Activated naive CD4-positive, alpha-beta T cell treated with anti-CD3 and anti-CD28 coated beads, Interleukin-2, amount 10 ng/mL, durations not matched to agents 5 hours and 36 hours (primary cell): ENCODE measurements at places on chromosomes 5 and 9. TPM values are rescaled to one million over a fixed set of nuclear protein-coding genes. Genes with fewer than 3 reads are reported as not detected.

WNT8A gene
- total RNA-seq = not detected

ADCY2 gene
- total RNA-seq = not detected

CCDC192 gene
- total RNA-seq = not detected

MEIKIN gene
- total RNA-seq = 1.5 TPM

FOXI1 gene
- not detected for total RNA-seq

ROPN1L gene
- total RNA-seq = 4.6 TPM

FST gene
- total RNA-seq = 0.31 TPM

SPATA31D4 gene
- not detected for total RNA-seq

AQP3 gene
- 262 TPM for total RNA-seq

PCDHGB5 gene
- total RNA-seq = 0.08 TPM
